Kidney epithelial cell (primary cell): ENCODE measurements at places on chromosomes 11 and 22. TPM values are rescaled to one million over a fixed set of nuclear protein-coding genes. Genes with fewer than 3 reads are reported as not detected.

MMP8 gene
- not detected in 2 replicates for total RNA-seq

ACRV1 gene
- total RNA-seq: not detected in 2 replicates

DDIAS gene
- 1.6 and 3.2 TPM in 2 replicates for total RNA-seq

KCNJ5 gene
- total RNA-seq: 3.4 and 4.0 TPM in 2 replicates

KLHDC7B gene
- 16.3 and 20.1 TPM in 2 replicates for total RNA-seq

C11orf91 gene
- not detected in 2 replicates for total RNA-seq
